ENCODE measurements at places on chromosomes 5 and 9.

DNA sequence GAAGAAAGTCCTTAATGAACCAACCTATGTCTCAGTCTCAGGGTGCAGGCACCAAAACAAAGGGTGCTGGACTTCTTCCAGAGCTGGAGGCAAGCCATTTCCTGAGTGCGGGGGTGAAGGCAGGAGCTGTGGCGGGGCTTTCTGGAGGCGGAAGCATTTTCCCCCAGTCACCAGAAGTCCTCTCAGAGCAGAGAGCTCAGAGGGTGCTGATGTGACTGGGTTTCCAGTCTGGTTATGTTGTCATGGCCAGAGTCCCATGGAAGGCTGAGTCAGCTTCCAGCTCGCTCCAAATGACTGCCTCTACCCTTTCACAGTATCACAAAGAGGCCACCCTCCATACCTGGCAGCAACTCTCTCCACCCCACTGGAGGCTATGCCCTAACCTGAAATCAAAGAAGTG, 86.0 kb downstream of the TRPC7 start:
- DNase-seq: no peak

GRCh38 chr5:159913048-159913447, 3.2 kb upstream of the ADRA1B start:
- DNase-seq: peak; percentile 56

DNA sequence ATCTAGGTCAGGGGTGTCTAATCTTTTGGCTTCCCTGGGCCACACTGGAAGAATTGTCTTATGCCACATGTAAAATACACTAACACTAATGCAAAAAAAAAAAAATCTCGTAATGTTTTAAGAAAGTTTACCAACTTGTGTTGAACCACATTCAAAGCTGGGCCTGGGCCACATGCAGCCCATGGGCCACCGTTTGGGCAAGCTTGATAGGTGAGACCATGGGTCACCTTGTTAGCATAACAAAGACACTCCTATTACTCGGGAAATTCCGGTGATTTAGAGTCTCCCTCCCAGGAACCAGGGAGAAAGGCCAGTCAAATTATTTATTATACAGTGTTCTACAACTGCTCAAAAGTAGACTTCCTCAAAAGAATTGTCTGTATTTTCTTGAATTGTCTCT, 12.7 kb downstream of the RECK start:
- no peak for DNase-seq

GRCh38 chr9:69297300-69297980, 27.6 kb upstream of the ENTREP1 start:
- no peak for DNase-seq

- DNase-seq: no peak
These were observed 331.3 kb upstream of the KIF2A start for GRCh38 chr5:61974680-61975079.

DNA sequence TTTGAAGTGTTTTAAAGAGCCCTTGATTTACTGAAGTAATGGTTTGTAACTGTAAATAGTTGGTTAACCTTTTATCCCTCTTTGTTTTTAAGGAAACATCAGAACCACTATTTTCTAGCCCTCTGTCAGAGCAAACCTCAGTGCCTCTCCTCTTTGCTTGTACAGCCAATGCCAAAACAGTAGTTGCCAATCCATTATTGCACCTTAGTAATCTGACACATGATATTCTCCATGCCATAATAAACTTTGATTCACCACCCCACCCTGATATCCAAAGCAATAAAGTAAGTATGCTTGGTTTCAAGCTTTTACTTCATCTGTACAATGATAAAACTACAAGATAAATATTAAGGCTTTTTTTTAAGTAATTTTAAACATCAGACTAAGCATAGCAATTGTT, 100.8 kb downstream of the DMXL1 start:
- DNase-seq: no peak

DNA sequence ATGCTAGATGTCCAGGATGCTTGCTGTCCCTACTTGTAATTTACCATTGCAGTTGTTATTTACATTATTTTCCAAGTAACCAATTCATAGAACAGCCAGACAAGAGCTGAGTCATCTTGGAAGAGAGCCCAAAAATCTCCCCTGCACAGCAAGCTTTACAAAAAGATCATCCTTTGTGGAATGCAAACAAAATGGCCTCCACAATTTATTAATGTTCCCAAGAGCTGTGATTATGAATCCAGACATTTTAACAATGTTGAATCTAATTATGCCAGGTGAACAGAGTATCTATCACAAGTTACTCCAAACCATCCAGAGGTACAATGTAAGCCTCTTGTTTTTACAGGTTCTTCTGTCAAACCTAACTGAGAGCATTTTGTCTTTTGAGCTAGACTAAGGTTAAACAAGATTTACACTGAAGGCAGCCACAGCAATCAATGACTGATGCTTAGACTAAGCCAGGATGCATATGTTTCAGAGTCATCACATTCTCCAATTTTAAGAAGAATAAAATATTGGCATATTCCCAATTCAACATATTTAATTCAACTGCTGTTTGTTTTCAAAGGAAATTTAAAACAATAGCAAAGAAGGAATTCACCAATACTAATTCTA, 95.3 kb upstream of the SLC12A2 start:
- no peak for DNase-seq

- DNase-seq: peak; percentile 84
These were observed 3.4 kb downstream of the PDLIM4 start for GRCh38 chr5:132260714-132261551.

DNA sequence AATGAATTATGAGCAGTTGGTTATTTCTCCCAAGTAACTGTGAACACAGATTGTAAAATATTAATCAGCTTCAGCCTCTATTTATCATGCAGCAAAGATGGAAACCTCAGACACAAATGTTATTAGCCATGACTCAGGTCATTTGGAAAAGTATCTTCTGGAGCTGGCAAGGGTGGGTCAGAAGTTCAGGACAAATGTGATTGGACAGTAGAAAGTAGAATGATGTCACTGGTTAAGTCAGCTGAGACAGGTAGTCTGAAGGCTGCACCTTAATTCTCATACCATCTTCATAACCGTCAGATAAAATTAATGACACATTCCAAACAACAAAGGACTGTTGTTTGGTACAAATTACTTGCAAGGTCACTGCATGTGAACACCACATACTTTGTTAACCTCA, 140.2 kb downstream of the EMB start:
- DNase-seq: no peak

DNA sequence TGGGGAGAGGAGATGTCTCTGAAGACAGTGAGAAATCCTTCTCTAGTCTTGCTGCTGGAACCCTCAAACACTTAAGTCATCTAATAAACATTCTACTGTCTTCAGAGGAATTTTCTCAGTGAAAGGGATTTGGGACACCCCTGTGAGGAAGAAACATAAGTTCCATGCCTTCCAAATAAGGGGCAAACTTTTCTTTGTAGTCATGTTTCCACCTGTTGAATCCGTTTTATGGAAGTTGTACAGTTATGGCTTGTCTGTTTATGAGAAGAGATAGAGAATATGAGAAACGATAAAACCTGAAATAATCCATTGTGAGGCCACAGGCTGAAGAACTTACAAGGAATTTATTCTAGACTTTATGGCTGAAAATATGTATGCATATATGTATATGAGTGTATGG, 49.6 kb downstream of the DOCK8 start:
- no peak for DNase-seq

DNA sequence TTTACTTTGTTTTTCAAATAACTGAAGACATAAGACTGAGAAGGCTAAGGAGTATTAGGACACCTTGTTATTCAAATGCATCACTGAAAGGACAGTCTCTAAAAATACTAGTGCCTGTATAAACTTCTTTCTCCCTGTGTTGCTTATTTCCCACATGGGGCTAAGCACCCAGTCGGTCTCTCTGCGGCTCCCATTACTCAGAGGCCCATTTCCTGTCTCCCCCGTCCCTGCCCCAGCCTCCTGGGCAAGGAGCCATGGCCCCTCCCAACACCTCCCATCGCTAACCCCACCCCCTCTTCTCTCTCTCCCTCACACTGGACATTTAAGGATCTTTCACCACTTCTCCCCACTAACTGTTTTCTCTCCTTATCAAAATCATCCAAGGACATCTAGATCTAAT, 81.9 kb downstream of the EBF1 start:
- peak; percentile 55 for DNase-seq

DNA sequence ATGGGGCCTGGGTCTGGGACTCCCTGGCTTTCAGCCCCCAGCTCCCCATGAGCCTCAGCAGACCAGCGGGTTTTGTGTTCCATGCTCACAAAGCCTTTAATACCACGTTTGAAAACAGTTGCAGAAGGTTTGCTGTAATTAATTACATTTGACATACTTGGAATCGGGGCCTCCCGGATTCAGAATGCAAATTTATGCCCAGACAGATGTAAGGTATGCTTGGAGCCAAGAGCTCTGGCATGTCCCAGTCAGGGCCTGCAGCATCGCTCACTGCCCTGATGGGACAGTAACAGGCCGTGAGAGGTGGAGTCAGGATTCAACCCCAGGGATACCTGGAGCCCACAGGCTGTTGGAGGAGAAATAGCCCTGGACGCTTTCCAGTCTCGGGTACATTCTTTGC, 12.2 kb downstream of the ZNF618 start:
- no peak for DNase-seq

DNA sequence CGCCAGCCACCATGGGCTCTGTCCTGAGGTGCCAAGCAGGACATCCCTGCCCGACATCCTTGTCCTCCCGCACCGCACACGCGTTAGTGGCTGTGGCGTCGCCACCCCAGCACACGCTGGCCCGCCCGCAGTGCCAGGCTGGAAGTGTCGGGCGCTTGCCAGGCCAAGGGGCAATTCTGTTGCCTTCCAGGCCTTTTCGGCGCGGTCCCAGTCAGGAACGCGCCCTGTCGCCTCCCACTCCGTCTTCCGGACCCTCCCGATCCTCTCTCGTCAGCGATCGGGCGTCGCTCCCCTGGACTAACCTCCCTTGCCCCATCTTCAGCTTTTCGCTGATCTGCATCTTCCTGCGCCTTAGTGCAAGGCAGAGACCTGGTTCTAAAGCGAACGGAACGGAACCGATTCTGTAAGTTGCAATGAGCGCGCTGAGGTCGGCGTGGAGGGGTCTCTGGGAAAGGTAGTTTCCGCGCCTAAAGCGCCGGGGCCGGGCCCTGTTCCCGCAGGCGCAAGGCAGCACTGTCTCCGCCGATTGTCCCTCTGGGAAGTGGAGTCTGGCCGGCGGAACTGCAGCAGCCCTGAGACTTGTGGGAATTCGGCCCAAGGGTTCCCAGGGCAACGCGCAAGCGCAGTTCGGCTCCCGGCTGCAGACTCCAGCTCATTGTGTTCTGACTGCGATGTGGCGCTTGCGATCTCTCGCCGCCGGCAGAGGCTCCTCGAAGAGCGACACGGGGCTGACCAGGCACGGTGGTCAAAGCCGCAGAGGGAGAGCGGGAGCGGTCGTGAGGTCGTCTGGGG, at the start of gene ZNF454:
ZNF454 (plus strand) TSS at position 630 of the 792 bp plus-strand sequence. CDS start 1,594 bp downstream, outside the sequence.
- DNase-seq: no peak

- DNase-seq: no peak
These were observed 31.2 kb downstream of the HMCN2 start for GRCh38 chr9:130296783-130297055.

GRCh38 chr9:127506814-127507750, 55.8 kb downstream of the LRSAM1 start:
- DNase-seq: no peak

GRCh38 chr9:33348998-33349397, 53.4 kb downstream of the AQP7 start:
- DNase-seq: no peak

GRCh38 chr9:82363682-82364081, 375.1 kb downstream of the SPATA31D1 start:
- DNase-seq: no peak

DNA sequence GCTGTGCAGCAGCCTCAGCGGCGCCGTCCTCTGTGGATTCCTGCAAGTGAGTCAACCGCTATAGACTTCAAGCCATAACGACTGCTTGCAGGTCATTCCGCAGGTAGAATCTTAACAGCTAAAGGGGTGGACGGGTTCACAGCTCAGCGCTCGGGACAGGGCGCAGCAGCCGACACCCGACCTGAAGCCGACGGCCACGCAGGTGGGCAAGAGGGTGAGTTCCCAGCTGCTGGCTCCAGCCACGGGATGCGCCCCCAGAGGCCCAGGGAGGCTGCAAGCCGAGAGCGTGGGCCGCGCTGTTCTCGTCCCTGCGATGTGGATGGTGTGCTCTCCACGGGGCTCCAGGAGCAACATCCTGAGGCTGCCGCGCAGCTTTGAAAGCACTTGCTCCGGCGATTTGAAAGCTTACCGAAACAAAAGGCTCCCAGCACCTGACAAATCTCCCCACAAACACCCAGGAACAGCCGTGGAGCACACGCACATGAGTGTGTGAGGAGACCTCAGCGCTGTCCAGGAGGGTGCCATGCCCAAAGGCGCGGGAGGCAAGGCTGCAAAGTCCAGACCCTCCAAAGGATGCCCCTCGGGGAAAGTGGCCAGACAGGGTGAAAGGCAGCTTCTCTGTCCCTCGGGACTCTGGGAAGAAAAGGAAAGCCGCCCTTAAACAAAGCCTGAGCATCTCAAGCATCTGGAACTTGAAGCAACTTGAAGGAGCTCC, 48.7 kb downstream of the EXD3 start:
- DNase-seq: no peak

DNA sequence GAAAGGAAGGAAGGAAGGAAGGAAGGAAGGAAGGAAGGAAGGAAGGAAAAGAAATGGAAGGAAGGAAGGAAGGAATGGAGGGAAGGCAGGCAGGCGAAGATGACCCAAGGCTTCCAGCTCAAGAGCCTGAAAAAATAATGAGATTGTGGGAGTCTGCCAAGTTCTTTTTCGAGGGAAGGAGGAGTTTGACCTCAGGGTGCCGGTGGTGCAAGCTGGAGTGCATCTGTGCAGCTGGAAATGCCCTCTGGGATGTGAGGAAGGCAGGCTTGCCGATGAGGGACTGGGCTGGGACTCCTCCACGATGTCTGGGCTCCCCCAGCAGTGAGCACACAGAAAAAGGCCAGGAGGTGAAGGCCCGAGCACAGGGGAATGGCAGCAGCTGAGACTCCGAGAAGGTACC, 154.9 kb upstream of the DAPK1 start:
- DNase-seq: no peak

GRCh38 chr5:76446776-76447175, 43.7 kb downstream of the IQGAP2 start:
- no peak for DNase-seq

GRCh38 chr9:129576546-129577543, 44.1 kb downstream of the C9orf50 start:
- DNase-seq: no peak

- peak; percentile 97 for DNase-seq
These were observed 7.0 kb downstream of the PDCL start for GRCh38 chr9:122821278-122821943.

DNA sequence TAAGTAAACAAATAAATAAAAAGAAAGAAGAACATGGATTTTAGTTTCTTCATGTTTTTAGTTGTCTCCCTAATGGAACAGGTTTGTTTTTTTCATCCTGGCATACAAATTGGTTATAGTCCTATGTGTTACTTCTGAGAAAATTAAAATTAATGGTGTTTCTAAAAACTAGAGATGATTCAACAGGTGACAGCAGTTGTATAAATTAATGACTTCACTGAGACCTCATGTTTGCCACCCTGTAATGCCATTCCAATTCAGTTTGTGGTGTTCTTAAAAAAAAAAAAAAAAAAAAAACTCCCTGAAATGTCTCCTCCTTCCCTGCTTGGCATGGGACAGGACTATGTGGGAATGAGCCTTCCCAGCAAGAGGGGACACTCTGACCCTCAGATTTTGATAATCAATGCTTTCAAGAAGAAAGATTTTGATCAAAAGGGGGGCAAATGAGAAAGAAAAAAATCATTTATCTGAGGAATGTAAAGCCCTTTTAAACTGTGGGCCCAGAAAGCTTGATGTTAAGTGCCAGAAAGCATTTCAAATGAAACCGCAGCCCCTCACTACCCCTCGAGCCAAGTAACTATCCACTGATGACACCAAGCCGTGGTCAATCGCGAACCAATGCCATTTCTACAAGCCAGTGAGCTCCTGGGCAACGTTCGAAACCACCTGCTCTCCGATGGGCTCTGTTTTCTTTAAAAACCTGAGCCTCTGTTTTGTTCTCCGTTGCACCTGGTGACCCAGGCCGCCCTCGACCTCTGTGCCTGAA, 941 bp downstream of the EXD3 start:
- no peak for DNase-seq

Measured in inflammatory macrophage treated with lipopolysaccharide for 4 hours (primary cell).